ENCODE measurements at places on chromosomes 1 and 21. TPM values are rescaled to one million over a fixed set of nuclear protein-coding genes. Genes with fewer than 3 reads are reported as not detected.

Gene RABGGTB
- 75.0 TPM for total RNA-seq

DNA sequence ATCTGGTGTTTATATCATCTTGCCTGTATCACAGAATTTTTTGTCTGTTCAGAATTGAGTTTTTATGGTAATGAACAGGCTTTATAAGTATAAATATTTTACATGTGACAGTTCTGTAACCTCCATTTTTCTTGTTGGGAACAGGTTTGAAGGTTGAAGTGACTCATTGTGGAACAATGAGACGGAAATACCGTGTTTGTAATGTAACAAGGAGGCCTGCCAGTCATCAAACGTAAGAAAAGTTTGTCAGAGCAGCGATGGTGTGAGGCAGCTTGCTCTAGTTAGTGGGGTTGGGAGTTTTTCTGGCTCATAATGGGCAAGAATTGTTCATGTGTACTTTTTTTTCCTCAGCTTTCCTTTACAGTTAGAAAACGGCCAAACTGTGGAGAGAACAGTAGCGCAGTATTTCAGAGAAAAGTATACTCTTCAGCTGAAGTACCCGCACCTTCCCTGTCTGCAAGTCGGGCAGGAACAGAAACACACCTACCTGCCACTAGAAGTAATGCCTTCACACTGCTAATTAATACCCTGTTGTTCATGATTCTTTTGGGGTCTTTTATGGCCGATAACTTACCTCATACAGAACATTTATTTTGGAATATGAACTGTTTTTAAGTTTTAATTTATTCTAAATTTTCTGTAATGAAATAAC, 75.2 kb upstream of the TEKT2 start:
- peak; percentile 94 for DNase-seq

DNA sequence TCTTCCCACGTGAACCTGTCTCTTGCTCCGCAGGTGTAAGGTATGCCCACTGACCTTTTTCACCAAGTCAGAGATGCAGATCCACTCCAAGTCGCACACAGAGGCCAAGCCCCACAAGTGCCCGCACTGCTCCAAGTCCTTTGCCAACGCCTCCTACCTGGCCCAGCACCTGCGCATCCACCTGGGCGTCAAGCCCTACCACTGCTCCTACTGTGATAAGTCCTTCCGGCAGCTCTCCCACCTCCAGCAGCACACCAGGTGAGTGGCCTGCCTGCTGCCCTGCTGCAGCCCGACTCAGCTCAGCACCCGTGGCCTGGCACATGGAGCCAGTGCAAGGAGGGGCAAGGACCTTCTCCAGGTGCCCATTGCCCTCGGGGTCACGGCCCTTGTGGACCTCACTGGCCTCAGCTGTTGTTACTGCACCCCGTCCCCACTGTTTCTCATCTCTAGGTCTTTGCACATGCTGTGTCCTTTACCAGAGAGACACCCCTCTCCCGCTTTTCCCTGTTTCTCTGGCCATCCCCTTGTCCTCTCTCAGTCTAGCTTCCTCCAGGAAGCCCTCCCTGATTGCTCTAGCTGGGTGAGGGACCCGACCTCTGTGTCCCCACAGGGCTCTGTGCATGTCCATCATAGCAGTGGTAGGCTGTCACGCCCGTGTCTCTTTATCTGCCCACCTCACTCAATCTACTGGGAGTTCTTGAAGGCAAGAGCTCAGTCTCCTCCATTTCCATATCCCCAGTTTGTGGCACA, 25.4 kb downstream of the ZNF362 start:
- no peak for DNase-seq

- DNase-seq = no peak
These were observed 270.5 kb downstream of the MATN1 start for GRCh38 chr1:30452925-30453324.

DNA sequence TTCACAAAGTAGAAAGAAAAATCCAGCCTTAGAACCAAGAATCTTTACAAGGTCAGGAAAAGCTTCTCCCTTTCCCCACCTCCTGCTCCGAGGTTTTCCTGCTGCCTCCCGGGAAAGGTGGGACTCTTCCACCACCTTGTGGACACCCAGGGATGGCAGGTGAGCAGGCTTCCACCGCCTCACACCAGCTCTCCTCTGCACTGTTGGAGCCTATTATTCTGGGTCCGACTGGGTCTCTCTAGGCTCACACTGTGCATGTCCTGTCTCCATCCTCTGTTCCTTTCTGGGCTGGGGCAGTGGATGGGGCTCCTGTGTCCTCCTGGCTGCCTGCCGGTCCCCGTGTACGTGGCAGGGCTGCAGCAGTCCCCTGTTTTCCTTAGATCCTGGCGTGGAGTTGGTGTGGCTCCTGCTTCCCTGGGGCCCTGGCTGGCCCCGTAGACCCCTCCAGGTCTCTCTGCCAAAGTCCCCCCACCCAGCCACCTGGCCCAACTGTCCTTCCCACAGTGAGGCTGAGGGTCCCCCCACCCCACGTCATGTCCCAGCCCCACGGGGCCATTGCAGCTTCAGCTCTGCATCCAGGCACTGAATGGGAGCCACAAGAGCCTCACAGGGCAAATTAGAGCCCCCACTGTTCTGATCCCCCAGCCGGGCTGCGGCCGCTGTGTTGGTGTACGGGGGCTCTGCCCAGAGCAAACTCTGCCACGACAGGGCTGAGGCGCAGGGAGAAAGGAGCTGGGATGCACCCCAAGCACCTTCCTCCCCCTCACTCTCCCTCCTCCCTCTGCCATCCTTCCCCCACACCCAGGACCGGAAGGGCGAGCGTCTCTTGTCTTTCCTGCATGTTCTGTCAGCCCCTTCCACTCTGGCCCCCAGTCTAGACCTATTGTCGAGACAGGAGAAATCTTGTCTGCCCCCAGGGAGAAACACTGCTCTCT, 3.3 kb upstream of the SLC45A1 start:
- peak; percentile 67 for DNase-seq

GRCh38 chr1:161482610-161483009, 22.6 kb upstream of the FCGR2A start:
- no peak for DNase-seq

DNA sequence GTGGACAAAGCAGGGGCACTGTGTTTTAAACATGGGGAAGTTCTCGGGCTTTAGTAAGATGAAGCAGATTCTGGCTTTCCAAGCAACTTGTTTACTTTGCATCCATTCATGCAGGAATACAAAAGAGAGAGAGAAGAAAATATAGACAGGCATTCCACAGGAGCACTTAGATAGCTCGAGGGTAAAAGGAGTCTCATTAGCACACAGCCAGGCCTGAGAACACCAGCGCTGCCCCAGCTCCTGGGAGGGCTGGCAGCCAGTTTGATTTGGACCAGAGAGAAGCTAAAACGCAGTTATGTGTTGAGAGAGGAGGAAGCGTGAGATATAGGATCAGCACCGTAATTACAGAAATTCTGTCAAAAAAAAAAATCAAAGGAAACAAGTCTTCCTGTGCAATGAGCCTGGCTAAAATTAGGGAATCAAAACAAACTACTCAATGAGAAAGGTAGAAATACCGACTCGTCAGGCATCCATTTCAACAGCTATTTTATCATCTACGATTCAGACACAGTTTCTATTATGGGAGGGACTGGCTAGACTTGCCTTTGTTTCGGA, 68.2 kb downstream of the CLSTN1 start:
- no peak for DNase-seq

DNA sequence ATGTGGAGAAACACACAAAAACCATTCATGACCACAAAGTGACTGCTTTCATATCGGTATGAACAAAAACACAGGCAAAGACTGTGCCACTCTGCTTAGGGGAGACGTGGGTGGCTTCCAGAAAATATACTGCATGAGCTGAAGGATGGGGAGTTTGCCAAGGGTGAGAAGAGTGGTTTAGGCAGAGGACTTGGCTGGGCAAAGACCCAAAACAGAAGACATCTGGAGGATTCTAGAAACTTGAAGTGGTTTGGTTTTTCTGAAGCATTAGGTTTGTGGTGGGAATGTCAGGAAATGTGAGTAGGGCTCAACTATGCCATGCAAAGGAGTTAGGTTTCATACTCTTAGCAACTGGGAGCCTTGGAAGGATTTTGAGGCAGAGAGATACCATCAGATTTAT, 26.6 kb upstream of the DNM3 start:
- DNase-seq = peak; percentile 78

DNA sequence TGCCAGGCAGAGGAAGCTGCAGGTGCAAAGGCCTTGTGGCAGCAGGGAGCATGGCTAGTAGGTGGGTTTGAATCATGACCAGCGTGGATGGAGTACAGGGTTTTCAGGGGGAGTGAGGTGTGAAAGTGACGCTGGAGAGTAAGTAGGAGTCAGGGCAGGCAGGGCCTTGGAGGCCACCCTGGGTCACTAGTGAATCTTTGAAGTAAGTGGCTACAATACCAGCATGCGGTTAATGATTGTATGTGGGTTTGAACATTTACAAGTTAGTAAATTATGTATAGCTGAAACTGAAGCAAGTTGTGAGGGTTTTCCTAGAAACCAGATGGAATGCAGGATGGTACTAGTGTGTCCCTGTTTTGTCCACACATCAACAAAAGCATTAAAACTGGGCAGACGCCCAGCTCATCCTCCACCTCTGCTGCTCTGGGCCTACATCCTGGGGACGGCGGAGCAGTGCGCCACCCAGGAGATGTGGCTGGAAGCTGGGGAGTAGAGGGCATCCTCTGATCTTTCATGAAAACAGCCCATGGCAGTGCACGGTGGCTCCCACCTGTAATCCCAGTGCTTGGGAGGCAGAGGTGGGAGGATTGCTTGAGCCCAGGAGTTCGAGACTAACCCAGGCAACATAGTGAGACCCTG, 41.2 kb upstream of the B3GALNT2 start:
- DNase-seq = no peak

GRCh38 chr1:234135501-234135900, 231.0 kb downstream of the SLC35F3 start:
- DNase-seq = no peak

GRCh38 chr1:55579332-55580001, 364.3 kb upstream of the USP24 start:
- DNase-seq = no peak

GRCh38 chr21:39040494-39041110, 142.6 kb downstream of the PSMG1 start:
- no peak for DNase-seq

DNA sequence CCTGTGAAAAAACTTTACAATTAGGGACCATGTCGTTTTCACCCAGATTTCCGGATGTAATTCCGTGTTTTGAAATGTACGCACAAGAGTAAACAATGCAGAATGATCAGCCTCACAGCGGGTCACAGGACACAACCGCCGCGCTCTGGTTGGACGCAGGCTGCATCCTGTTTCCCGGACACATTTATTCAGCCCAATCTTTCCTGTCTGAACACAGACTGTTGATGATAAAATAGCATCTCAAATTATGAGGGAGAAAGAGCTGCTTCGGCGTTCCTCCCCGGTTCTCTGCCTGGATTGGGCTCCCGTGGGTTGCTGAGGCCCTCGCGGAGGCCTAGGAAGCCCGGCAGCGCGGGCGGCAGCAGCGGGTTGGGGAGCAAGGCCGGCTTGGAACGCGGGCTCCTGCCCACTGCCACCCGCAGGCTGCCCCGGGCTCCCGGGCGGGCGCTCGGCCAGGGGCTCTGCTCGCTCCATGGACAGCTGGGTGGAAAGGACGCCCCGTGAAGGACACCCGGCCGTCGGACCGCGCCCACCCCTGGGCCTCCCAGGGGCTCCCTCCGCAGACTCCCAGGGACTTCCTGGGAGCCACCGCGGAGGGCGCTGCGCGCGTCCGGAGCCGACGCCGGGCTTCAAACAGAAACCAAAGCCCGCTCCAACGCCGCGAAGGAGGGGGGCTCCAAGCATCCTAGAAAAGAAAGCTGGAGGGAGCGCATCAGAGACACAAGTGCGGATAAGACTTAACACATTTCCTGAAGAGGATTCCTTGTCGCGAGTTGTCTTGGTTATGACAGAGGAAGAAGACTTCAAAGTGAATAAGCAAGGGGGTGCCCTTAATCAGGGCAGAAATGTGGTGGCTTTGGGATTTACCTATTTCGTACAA, 122.3 kb downstream of the ESRRG start:
- peak; percentile 87 for DNase-seq

- DNase-seq = no peak
These were observed 13.3 kb downstream of the FBXO2 start for GRCh38 chr1:11640944-11641343.

- DNase-seq = peak; percentile 64
These were observed 74.0 kb upstream of the GPR88 start for GRCh38 chr1:100463791-100464424.

- peak; percentile 65 for DNase-seq
These were observed 31.2 kb downstream of the DNTTIP2 start for GRCh38 chr1:93847811-93848288.

All from fibroblast of lung (primary cell).